Activated CD4-positive, alpha-beta T cell treated with anti-CD3 and anti-CD28 coated beads for 4 hours (primary cell): ENCODE measurements at places on chromosomes 16 and 17.

- DNase-seq = no peak
Measured at GRCh38 chr16:87048730-87049115, 268.5 kb downstream of the C16orf95 start.

GRCh38 chr16:68283801-68284598 is 19.7 kb downstream of the SLC7A6 start:
- DNase-seq = no peak

DNA sequence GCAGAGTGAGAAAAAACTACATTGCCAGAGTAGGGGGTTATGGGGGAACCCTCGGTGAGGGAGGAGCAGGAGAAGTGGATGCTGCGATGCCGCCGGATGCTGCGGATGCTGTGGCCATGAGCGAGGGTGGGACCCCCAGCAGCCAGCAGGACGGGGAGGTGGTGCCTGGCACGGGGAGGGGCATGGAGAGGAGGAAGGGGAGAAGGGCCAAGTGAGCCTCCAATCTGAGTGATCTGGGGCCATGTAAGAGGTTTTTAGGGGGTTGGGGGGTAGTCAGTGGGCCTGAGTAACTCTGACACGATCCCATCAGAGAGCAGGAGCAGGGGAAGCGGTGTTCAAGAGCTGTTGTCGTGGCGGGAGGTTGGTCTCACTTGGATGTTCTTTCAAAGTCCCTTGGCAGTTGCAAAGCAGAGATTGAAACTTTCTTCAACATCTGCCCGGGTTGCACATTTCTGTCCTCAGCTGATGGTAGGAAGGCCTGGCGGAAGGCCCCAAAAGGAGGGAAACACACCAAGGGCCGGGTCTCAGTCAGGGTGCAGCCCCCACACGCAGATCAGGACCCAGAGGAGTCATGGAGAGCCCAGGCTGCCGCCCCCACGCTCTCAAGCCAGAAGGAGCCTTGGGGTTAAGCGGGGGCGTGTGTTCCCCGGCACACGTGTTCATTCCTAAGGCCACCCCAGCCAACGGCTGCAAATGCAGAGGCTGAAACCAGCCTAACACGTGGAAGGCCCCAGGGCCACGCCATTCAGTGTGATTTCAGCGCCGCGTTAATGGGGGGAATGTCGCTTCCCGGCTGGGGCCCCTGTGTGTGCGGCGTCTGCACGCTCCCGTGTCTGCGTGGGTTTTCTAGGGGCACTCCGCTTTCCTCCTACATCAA is 81.7 kb downstream of the ZDHHC7 start:
- no peak for DNase-seq

- DNase-seq = no peak
Measured at GRCh38 chr17:652314-652713, 62.3 kb downstream of the VPS53 start.

GRCh38 chr17:64103391-64104364 is 26.3 kb downstream of the ERN1 start:
- DNase-seq = no peak
